ENCODE measurements at places on chromosomes 7 and 10.

GRCh38 chr10:127119936-127120335 lies 76.5 kb downstream of the INSYN2A start:
- DNase-seq = no peak

DNA sequence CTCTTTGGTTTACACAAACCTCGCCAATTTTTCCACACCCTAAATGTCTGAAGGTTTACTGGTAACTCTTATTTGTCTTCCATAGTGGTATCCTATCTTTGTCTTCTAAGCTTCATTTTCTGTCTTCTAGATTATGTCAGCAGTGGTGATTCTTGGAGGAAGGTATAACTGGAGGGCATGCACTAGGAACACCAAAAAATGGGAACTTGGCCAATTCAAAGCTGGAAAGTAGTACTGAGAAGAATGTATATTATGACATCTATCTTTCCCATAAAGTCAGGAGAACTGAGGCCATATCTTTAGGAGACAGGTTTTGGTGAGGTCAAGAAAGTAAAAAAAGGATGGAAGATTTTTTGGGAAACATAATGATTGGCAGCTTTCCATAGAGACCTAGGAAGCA lies 113.3 kb downstream of the CPEB3 start:
- no peak for DNase-seq

DNA sequence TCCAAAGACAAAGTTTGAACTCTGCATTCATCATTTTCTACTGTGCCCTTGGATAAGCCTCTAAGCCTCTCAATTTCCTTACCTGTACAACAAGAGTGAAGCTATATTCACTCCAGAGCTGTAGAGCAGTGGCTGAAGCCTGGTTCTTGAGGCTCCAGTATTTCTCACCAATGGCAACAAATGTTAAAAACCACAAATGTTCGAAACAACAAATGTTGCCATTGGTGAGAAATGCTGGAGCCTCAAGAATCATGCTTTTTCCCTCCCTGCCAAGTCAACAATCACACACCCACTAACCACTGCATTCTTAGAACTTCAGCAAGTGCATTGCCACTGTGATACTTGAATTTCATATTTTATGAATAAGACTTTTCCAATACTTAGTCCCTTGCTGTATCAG lies 237.9 kb downstream of the TMEM26 start:
- no peak for DNase-seq

DNA sequence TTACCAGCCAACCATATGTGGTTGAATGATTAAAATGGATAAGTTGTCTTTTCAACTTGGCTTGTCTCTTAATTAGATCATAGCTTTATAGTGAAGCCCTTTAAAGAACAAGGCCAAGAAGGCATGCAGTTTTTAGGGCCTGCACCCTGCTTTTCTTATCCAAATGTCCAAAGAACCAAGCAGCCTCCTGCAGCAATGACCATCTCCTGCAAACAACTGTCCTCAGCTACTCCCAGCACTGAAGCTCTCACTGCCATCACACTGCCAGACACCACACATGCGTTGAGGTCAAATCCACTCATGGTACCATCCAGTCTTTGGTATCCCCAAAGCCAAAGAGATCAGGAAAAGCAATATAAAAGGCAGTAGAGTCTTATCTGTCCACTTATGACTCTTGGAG lies 210.3 kb downstream of the ACTR3B start:
- DNase-seq = no peak

DNA sequence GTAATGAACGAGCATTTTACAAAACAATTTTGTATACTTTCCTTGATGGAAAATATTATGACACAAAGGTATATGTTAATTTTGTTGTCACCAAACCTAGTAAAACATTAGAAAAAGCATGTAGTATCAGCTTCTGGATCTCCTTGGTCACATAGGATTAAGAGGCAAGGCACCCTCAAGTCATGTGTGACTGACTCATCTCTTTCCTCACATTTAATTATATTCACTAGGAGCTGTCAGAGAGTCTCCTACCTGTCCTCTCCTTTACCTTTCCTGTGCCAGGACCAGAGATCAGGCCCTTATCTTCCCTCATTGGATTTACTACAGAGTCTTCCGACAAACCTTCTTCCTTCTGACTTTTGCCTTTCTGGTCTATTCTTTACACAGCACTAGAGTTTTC lies 111.3 kb upstream of the RPA3 start:
- DNase-seq = no peak

GRCh38 chr7:135692055-135692454 lies 29.7 kb downstream of the STMP1 start:
- no peak for DNase-seq

GRCh38 chr7:51213618-51214017 lies 103.0 kb downstream of the COBL start:
- DNase-seq = no peak

- DNase-seq = peak; percentile 52
Measured at GRCh38 chr7:27921081-27921836, 181.3 kb downstream of the TAX1BP1 start.

GRCh38 chr10:59281861-59282260 lies 80.5 kb downstream of the FAM13C start:
- no peak for DNase-seq

DNA sequence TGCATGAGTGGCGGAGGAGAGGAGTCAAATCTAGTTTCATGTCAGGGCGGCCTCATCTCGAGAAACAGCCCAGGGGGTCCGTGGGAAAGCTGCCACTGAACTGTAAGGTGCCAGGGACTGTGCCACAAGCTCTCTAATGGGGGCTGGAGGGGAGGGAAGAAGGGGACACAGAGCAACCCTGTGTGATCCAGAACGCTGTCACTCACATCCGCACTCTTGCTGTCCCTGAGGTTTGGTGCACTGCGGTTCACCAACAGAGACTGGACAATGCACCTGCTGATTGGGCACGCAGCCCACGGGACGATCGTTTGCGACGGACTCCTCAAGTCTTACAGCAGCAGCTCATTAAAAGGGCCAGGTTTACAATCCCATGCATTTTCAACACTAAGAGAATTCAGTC lies 47.7 kb downstream of the AMZ1 start:
- no peak for DNase-seq

DNA sequence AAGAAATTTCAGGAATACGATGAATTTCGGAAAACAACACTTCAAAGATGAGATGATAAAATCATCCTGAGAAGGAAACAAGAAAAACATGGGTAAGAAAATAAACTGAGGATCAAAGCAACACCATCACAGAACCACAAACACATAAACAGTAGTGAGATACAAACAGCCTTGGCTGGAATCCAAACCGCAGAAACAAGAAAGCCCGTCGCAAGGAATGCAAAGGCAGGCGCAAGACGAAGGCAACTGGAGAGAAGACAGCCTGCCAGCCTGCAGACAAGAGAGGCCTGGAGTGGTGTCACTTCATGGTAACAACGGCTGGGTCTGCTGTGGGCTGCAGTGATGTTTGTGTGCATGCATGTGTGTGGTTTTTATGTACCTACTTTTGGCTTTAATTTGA lies 61.8 kb upstream of the DRGX start:
- DNase-seq = no peak

GRCh38 chr10:91664426-91664825 lies 31.6 kb upstream of the PPP1R3C start:
- DNase-seq = no peak

GRCh38 chr10:16652154-16652553 lies 130.5 kb upstream of the C1QL3 start:
- no peak for DNase-seq

GRCh38 chr7:73671857-73672445 lies 4.3 kb downstream of the VPS37D start:
- DNase-seq = no peak

GRCh38 chr7:13106513-13106912 lies 419.1 kb downstream of the ARL4A start:
- DNase-seq = no peak

Measured in CD14-positive monocyte (primary cell).